ENCODE measurements at places on chromosomes 11 and 22. TPM values are rescaled to one million over a fixed set of nuclear protein-coding genes. Genes with fewer than 3 reads are reported as not detected.

GLYATL2 gene
- total RNA-seq: not detected

PPME1 gene
- total RNA-seq: 36.0 TPM

GRCh38 chr11:119339589-119340334, 921 bp downstream of the C1QTNF5 start:
- DNase-seq: peak; percentile 72

- no peak for DNase-seq
Observed at GRCh38 chr22:40534379-40535188, 101.9 kb downstream of the MRTFA start.

C22orf23 gene
- total RNA-seq: not detected

- no peak for DNase-seq
Observed at GRCh38 chr11:7677796-7678201, 4.5 kb upstream of the CYB5R2 start.

DNA sequence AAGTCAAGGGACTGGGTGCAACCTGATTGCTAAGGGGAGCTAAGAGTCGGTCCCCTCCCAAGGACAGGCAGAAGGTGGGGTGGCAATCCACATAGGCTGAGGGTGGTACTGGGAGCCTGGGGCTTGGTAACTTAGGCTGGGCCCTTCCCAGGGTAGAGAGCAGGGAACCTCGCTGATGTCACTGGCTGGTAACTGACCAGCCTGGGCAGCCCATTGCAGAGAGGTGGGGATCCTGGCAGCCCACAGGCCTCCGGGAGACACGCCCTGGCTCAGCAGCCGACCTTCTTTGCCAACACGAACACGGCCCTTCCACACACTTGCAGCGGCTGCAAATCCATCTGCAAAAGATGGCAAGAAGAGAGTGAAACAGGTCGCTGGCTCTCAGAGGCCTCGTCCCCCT, 25.4 kb downstream of the A4GALT start:
- peak; percentile 40 for DNase-seq

APOL4 gene
- total RNA-seq: 4.3 TPM

ZNF195 gene
- 36.2 TPM for total RNA-seq

DNA sequence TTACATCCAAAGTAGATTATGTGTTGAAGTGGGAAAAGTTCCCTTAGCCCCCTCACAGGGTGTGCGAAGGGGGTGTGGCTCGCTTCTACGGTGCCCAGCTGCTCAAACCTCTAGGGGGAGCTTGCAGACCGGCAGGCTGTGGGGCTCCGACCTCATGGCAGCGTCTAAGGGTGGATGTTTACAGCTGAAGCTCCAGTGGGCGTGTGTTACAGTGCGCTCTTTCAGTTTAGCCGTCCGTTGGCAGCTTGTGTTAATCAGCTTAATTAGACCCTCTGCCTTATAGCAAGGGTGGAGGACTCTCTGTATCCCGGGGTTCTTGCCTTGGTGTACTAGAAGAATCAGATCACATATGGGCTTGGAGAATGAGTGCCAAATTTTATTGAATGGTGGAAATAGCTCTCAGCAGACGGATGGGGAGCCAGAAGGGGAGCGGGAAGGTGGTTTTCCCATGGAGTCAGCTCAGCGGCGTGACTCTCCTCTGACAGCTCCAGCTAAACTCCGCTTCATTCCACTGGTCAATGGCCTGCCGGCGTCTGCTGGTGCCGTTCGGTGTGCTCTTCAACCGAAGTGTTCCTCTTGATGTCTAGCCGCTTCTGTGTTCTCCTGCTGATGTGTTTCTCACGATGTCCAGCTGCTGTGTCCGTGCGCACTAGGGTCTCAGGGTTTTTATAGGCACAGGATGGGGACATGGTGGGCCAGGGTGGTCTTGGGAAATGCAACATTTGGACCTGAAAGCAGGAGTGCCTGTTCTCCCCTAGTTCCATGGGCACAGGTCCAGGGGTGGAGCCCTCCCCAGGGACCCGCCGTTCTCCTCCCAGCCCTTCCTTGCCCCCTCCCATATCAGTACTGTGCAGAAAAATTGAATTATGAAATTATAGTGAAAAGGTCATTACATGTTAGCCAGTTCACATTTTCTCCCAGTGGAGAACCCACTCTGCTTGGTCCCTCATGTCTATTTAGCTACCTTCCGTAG, 28.6 kb upstream of the OR10G7 start:
- DNase-seq: peak; percentile 63

GRCh38 chr22:27212617-27213177, 555.3 kb downstream of the MIAT start:
- DNase-seq: peak; percentile 72

ADM gene
- total RNA-seq: 72.9 TPM

GRCh38 chr22:32764330-32765131, 37.0 kb upstream of the TIMP3 start:
- peak; percentile 35 for DNase-seq

GRCh38 chr11:2294926-2295290, 6.8 kb downstream of the C11orf21 start:
- no peak for DNase-seq

DNA sequence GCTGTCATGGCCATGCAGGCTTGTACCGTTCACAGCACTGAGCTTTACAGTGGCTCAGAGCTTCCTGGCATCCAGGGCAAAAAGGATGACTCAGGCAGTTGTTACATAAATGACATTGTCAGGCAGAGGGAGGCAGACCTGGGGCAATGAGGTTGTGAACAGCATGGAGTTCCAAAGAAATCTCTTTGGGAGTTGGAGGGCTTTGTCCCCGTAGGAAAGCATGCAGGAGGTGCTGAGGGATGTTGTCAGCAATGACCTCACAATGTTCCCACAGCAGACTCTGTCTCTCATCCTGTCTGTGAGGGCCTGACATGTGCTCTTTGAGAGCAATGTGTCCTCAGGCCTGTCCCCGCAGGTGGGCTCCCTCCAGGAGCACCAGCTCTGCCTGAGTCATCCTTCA, 25.9 kb upstream of the PDE2A start:
- DNase-seq: no peak

GRCh38 chr22:31199187-31199586, 12.9 kb upstream of the LIMK2 start:
- DNase-seq: no peak

CD3G gene
- total RNA-seq: 4.2 TPM

DNA sequence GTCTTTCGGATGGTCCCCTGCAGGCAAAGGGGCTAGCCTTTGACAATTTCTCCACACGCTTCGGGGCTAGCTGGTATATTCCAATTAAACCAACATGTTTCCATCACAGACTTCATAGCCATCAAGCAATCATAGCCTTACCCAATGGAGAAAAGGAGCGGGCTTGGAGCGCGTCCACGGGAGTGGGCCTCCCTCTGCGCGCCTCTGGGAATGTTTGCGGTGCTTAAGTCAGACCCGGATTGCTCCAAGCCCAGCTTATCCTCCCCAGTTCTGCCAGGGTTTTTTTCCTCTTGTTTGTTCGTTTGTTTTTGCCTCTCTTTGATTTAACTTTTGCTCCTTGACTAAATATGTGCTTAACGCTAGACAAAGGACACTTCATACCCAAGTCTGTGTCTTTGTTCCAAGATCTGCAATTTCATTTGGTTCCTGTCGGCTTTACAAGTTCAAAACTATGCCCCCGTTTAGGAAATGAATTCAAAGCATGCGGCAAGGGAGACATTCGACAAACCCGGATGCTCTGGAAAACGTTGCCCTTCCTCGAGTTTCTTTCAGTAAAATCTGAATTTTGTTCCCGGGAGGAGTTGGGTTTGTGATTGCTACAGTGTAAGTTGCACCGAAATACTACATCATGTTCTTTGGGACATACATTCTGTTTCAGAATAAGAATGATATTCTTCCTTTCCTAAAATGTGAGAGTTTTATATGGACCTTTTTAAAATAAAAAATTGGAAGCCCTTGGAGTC, 1.0 kb upstream of the GLB1L2 start:
- DNase-seq: no peak

LMNTD2 gene
- total RNA-seq: 5.4 TPM

MMP10 gene
- 0.16 TPM for total RNA-seq

DNA sequence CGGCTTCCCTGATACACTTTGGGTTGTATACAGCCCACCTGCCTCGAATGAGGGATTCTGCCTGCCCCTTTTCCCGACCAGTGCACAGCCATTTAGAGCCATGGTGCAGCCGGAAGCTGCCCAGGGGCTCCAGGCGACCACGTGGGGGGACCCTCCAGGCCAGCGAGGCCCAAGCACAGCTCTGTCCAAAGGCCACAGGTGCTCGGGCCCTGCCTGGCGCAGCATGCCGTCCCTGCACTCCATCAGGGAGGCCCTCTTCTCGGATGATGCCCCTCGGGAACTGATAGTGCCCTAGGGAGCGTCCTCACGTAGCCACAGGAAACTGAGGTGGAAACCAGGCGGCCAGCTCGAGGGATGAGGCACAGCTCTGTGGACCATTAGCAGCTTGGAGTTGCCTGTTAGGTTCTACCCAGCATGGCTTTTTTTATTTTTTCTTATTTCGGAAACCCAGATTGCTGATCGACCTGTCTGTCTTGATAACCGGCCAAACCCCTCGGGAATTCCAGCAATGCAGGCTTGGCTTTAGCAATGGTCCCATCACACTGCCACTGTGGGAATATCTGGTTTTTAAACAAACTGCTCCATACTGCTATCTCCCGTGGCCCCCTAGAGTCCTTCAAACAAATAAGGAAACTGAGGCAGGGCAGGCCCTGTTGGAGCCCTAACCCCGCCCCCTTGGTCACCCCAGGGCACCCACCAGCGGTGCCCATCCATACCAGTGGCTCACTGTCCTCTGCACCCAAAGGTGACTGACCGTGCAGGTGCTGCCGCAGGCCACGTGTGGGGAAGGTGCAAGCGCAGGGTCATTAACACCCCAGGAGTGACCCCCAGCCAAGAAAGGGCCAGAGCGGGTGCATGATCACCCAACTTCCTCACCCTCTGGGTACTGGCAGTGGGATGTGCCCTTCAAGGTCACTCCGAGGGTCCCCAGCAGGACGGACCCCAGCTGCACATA, 8.0 kb downstream of the ANO1 start:
- no peak for DNase-seq

Measured in mucosa of descending colon (tissue), 3 donors.